NCI-H524 (cell line): ENCODE measurements at places on chromosomes 5 and 9.
A peak's percentile ranks its signal among the peaks of the same experiment; 100 is the strongest.

- DNase-seq = peak; percentile 86
Observed at GRCh38 chr9:132645711-132646110, 24.1 kb downstream of the DDX31 start.

GRCh38 chr9:89442981-89443814, 54.7 kb downstream of the SEMA4D start:
- no peak for DNase-seq

DNA sequence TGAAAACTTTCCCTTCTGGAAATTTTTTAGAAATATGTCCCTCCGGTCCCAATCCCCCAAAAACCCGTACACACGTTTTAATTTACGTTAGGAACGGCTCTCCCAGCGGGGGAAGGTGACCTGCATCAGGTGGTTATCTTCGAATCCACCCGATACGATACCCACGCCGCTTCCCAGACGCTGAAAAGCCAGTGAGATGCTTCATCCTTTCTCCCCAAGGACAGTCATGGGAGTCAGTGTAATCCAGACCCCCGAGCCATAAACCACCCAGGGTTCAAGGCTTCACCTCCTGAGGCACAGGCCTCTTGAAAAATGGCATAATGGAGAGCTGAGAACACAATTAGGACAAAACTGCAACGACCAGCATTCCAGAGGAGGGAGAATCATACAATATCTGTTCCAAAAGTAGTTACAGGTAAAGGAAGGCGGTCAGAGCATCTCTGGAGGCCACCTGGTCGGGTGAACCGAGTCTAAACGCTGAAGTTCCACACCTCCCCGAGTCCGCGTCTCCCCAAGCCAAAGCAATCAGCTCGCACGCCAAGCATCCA, 857 bp downstream of the FAM169A start:
- DNase-seq = peak; percentile 14

DNA sequence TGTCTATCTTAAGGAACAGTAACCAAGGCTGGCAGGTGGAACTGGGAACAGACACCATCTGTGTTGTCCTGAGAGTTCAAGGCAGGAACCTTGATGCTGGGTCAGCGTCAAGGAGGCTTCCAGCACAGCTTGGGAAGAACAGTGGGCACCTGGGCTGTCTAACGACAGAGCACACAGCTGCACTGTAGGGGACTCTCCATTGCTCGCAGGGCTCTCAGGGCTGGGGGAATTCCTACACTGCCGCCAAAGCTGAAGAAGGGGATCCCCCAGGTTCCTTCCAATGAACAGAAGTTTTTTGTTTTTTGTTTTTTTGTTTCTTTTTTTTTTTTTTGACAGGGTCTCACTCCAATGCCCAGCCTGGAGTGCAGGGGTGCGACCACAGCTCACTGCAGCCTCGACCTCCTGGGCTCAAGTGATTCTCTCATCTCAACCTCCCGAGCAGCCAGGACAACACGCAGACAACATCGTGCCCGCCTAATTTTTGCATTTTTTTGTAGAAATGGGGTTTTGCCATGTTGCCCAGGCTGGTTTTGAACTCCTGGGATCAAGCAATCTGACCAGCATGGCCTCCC, 81.9 kb downstream of the PTPN3 start:
- DNase-seq = no peak

DNA sequence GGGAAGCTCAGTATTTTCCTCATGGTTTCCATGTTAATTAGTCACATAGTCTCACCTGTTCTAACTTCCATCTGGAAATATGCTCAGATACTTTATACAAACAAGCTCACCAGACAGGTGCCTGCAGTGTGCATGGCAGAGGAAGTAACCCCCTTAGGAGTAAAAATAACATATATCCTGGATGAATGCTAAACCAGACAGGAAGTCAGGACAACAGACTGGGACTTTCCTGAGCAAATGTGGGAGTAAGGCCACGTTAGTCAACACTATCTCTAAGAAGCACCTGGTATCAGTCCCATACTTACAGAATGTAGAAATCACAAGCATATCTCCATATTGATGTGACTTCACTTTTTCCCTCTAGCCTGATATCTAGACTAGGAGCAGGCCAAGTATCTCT, 128.4 kb downstream of the SEC61B start:
- DNase-seq = no peak

DNA sequence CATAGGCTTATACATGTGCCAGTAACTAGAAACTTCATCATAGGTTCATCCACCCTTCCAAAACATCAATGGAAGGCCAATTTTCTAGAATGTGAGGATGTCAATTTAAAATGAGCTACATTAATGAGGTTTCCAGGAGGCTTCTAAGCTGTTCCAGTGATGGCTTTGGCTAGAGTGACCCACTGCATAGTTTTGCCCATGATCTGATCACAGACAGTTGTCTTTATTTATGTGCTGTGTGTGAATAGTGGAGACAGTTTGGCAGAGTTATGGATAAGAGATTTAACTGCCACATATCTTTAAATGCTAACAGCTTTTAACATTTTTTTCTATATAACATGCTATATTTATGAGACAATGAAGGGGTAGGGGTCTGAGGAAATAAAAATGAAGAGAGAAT, 139.0 kb upstream of the ZNF462 start:
- no peak for DNase-seq

DNA sequence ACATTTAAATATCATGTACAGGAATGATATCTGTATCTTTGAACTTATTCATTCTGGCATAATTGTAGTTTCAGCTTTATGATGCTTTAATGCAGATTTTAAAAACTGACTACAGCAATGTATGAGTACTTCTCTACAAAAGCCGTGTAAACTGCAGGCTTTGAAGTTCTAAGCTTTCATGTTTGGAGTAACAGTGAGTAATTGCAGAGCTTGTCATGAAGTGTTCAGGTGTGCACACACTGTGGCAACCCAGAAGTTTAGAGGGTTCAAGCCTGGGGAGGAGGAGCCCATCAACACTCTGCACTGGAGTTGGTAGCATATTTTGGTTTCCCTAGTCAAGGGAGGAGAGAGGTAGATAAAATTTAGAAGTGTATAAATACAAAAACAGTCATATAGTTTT, 130.9 kb downstream of the CD180 start:
- DNase-seq = no peak
